A172 (cell line): ENCODE measurements at places on chromosomes 2 and 18. TPM values are rescaled to one million over a fixed set of nuclear protein-coding genes. Genes with fewer than 3 reads are reported as not detected.

The ASXL3 gene
- not detected in 2 replicates for total RNA-seq

The PREPL gene
- 53.9 and 62.7 TPM in 2 replicates for total RNA-seq

The CCDC85A gene
- total RNA-seq = 13.1 and 14.0 TPM in 2 replicates

The PLEK gene
- total RNA-seq = not detected in 2 replicates

The WNT10A gene
- total RNA-seq = 0.36 and 1.5 TPM in 2 replicates

The REG3A gene
- not detected in 2 replicates for total RNA-seq

The PAIP2B gene
- 0.28 and 1.1 TPM in 2 replicates for total RNA-seq

The ANKAR gene
- total RNA-seq = 4.7 and 14.5 TPM in 2 replicates

The ABI2 gene
- total RNA-seq = 57.9 and 64.0 TPM in 2 replicates

The IHH gene
- total RNA-seq = 0.03 TPM in 1 of 2 replicates, not detected in the other

The LINC00305 gene
- total RNA-seq = not detected in 2 replicates
